Muscle of arm (tissue), 14 donors: ENCODE measurements at places on chromosomes 5 and 9. TPM values are rescaled to one million over a fixed set of nuclear protein-coding genes. Genes with fewer than 3 reads are reported as not detected.

GRCh38 chr5:179143446-179143845 is 83.3 kb downstream of the ZNF354C start:
- DNase-seq = no peak

GRCh38 chr5:88452820-88453219 is 184.2 kb upstream of the TMEM161B start:
- no peak for DNase-seq

ZNF189 gene
- polyA plus RNA-seq = 16.5 TPM

NDUFS6 gene
- polyA plus RNA-seq = 57.9 TPM

PCDHB4 gene
- polyA plus RNA-seq = not detected
